Stimulated activated CD4-positive, alpha-beta T cell treated with anti-CD3 and anti-CD28 coated beads, Interleukin-15, amount 100 ng/mL, for 24 hours (primary cell): ENCODE measurements at places on chromosomes 16 and 17.

DNA sequence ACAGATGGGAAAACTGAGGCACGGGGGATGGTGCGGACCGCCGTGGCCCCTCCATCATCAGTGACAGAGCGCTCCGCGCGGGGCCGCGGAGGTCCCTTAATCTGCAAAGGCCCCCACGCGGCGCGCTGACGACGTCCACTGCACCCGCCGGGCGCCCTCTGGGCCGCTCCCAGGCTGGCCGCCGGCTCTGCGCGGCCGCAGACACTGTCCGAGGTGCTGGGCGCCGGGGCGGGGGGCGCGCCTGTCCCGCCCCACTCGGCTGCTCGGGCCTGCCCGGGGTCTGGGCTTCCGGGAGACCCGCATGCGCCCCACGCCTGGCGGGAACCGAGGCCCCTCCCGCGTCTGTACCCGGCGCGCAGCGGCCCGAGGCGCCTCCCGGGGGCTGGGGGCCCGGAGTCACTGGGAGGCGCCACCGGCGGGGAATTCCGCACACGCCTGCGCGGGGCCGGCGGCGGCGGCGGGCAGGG is 550 bp upstream of the RNF213 start:
- peak; percentile 83 for DNase-seq

- no peak for DNase-seq
Observed at GRCh38 chr17:81877569-81877968, 6.4 kb upstream of the ARHGDIA start.

DNA sequence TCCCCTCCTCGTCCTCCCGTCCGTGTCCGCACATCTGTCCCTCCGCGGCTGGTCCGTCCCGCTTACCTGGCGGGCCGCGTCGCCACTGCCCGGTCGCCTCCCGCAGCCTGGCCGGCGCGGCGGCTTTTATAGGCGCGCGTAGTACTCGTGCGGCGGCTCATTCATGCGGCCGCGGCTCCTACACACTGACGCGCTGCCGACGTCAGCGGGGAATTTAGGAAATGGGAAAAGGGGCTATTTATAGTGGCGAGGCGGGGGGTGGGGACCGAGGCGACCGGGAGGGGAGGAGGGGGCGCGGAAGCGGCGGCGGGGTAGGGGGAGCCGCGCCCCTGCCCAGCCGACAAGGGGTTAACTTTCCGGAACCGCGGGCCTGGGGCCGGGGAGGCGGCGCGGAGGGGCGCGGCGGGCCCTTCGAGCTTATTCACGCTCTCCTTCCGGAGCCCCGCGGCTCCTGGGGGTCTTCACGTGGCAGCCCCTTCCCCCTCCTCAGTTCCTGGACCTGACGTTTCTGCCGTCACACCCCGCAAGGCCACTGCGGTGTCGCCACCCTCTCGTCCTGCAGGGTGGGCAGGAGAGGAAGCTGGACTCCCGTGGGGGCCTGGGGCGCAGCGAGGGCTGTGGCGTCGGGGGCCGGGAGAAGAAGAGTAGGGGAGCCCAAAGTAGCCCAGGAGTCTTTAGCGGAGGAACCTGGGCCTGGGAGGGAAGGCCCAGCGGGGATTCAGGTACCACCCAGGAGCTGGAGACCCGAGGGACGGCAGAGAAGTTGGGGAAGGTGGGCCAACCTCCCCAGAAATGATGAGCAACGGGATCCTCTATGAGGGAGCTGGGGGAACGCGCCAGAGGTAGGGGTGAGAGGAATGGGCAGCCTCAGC is 3.6 kb upstream of the HIC1 start:
- DNase-seq: peak; percentile 36

GRCh38 chr16:12871784-12872183 is 29.6 kb upstream of the SHISA9 start:
- no peak for DNase-seq
